ENCODE measurements at places on chromosomes 11 and 22.

DNA sequence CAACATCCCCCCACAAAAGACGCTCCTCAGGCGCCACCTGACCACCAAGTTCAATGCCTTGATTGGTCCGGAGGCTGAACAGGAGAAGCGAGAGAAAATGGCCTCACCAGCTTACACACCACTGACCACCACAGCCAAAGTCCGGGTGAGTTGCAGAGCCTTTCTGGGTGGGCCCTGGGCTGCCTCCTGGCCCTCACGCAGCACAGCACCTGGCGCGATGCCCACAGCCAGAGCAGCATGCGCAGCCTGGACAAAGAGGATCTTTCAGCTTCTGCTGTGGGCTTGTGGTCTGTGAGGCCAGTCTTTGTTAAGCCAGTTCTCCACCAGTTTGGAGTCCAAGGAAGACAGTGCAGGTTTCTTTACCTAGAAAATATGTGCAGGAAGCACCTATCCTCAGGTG is 21.6 kb downstream of the CYB5R2 start:
- DNase-seq: no peak

DNA sequence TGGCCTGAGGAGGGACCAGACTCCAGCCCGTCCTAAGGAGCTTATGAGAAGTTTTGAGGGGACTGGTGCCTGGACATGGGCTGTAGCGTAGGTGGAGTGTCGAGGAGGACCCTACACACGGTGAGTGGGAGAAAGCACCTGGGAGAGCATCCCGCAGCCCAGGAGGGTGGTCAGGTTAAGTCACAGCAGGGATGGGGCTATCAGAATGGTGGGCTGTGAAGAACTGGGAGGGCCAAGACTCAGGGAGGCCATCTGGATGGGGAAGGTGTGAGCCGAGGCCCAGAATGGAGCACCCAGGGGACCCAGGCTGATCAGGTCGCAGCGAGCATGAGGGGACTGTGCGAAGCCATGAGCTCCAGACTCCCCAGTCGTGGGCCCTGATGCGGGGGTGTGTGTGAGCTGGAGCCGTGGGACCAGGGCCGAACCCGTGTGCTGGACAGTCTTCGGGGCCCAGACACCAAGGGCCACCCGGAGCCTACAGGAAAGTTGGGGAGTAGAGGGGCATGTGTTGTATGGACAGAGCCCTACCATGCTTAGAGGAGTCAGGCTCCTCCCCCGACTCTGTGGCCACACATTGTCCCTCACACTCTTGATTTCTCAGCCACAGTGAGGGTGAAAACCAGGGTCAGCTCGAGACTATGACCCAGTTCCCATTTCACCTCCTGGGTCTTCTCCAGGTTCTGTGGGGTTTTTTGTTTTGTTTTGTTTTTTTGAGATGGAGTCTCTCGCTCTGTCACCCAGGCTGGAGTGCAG is 54.3 kb downstream of the BCR start:
- no peak for DNase-seq

GRCh38 chr11:93700830-93701229 is 39.3 kb downstream of the CEP295 start:
- no peak for DNase-seq

DNA sequence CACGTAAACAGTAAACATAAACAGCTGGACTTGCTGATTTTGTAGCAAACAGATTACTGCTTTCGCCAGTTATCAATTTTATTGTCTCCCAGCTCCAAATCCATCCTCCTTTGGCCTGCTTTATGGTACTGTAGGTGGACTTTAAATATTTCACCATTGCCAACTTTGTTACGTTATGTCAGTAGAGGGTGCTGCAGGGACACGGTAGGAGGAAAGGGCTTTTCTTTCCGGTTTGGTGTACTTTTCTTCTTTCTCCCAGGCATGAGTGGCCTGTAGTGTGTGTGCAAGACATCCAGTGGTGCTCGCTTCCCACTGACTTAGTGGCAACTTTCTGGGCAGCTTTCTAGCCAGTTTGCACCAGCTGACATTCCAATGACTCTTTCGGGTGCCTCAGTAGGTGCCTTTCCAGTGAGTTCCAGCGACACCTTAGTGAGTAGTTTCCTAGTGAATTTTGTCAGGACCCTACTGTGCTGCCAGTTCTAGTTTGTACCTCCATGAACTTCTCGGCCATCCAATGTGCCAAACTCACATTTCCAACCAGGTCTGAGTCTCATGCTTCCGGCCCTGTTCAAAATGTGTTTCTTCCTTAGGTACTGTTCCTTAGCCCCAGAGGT is 267.6 kb upstream of the TENM4 start:
- no peak for DNase-seq

- no peak for DNase-seq
These were observed 5.0 kb upstream of the RASL10A start for GRCh38 chr22:29320546-29320945.

DNA sequence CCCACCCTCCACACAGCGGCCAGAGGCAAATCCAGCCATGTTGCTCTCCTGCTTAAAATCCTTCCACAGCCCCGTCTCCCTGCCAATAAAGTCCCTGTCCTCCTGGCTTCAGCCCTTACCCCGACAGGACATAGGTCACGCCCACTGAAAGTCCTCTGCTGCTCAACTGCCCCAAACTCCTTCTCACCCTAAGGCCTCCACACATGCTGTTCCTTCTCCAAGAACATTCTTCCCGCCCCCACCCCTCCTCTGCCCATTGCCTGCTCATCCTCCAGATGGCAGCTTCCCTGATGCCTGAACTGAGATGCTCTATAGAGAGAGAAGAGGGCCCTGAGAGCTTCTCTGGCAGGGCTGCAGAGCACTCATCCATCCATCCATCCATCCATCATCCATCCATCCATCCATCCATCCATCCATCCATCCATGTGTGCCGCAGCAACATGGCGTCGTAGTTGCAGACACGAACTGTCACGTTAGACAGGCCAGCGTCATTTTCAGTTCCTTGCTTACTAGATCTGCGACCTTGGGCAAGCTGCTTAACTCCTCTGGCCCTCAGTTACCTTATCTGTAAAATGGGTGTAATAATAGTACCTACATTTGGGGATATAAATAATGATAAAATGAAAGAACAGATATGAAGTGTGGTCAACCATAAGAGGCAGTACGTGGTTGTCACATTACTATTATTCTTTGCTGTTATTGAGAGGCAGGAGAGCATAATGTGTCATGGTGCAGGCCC is 9.4 kb downstream of the NPTXR start:
- no peak for DNase-seq

DNA sequence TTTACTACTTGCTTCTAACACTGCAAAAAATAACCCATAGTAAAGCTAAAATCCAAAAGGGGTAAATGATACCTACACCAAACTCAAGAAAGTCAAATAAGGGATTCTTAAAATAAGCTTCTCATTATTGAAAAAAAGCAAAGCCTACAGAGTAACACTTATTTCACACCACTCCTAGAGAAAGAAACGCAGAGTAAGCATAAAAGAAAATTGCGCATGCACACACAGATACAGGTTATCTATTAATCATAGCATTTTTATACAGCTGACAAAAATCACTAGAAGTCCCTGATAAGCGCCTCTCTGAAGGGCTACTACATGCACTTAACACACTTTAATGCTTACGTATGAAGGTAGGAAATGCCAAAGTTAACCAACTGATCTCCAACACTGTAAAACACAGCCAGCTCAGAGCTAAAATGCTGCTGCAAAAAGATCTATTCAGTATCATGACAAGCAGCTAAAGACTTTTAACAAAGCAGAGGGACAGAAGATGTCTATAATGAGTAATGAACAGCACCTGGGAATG is 14.0 kb downstream of the RBFOX2 start:
- DNase-seq: no peak

All from CD4-positive, alpha-beta T cell treated with Interleukin-1 beta for 1 hour (primary cell).